ENCODE measurements at places on chromosomes 2 and 18.
A peak's percentile ranks its signal among the peaks of the same experiment; 100 is the strongest.

GRCh38 chr18:78776706-78777285, 202.8 kb upstream of the SALL3 start:
- no peak for DNase-seq

DNA sequence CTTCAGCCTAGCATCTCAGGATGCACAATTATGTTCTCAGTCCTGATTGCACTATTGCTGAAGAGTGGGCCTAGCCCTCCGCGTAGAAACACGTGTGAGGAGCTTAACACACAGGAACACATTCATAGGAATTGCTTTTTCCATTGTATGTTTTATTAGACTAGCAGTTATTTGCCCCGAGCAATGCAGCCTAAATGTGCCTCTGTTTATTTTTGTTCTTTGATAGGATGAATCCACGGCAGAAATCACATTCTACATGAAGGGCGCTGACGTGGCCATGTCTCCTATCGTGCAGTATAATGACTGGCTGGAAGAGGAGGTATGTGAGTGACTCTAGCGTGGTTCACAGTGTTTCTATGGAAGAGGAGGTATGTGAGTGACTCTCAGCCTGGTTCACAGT, 65.9 kb upstream of the NFATC1 start:
- no peak for DNase-seq

DNA sequence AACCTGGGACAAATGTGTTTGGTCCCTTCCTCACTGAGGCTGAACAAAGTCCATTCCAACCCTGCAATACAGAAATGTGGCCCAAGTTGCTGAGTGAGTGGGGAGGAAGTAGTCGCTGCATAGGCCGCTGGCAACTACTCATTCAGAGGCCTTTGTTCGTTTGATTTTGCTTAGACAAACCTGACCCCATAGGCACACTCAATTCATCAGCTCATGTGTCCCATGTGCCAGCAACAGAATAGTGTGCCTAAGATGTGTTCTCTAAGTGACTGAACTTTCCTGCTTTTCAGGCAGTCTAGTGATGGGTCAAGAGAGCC, 23.0 kb downstream of the PTPN18 start:
- no peak for DNase-seq

DNA sequence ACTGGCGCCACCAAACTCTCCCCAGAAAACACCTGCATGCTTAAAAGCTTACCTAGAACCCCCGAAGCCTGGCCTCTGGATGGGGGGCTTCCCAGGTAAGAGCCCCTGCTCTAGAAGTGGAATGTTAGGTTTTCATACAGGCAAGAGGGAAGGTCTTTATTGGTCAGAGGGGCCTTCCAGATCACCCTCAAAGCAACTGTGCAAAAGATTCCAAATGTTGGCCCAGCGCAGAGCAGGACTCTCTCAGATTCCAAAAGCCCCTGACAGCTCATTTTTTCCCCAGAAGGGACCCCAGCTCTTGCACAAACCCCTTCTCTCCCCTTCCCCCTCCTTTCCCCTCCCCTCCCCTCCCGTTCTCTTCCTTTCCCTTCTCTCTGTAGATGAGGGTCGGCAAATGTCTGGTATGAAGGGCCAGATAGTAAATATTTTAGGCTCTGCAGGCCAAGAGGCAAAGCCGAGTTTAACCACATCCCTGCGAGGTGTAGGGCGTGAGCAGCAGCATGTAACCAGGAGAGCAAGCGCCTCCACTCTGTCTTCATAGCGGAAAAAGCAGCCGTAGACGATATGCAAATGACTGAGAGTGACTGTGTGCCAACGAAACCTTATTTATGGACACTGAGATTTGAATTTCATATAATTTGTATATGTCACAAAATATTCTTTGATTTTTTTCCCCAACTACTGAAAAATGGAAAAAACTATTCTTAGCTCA, 116.9 kb downstream of the SMAD7 start:
- no peak for DNase-seq

DNA sequence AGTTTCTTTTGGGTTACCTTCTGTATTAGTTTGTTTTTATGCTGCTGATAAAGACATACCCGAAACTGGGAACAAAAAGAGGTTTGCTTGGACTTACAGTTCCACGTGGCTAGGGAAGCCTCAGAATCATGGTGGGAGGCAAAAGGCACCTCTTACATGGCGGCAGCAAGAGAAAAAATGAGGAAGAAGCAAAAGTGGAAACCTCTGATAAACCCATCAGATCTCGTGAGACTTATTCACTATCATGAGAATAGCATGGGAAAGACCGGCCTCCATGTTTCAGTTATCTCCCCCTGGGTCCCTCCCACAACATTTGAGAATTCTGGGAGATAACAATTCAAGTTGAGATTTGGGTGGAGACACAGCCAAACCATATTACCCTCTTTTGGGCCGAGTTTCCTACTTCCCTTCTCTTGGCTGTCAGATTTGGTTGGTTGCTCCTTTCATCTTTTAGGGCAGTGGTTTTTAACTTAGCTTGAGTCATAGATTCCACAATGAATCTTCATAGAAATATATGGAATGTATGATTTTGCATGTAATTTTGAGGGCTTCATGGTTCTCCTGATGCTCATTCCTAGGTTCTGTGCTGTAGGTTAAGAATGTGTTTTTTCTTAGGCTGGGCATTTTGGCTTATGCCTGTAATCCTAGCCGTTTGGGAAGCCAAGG, 44.2 kb downstream of the CEP192 start:
- no peak for DNase-seq

DNA sequence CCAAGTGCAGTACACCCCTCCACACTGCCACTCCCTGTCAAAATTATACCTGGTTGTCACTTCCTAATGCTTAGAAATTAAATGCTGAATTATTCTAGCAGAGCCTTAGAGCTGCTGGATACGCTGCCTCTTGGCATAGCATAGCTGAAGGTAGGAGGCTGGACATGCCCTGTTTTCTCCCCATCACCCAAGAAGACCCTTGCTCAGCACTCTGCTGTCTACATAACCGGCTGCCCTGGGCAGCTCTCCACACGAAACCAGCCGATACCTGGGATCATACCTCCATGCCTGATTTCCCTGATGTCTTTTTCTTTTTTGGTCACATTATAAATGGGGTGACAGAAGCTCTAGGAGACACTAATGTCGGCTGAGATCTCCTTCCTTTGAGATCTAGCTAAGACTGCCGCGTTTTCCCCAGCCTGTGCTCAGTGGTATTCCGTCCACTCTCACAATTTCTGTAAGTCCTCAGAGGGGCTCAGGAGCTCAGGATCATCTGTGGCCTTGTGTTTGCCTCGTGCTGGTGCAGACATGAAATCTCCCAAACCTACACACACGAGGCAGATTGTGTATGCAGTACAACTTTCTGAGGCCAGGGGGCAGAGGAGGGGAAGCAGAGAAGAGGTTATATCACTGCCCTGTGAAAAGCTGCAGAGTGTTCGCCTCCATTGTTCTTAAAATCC, 13.5 kb upstream of the ZAP70 start:
- peak; percentile 79 for DNase-seq

- DNase-seq, result peak; percentile 13
Observed at GRCh38 chr2:59277671-59278070, 1036.5 kb upstream of the FANCL start.
